ENCODE measurements at places on chromosomes 5 and 9.

DNA sequence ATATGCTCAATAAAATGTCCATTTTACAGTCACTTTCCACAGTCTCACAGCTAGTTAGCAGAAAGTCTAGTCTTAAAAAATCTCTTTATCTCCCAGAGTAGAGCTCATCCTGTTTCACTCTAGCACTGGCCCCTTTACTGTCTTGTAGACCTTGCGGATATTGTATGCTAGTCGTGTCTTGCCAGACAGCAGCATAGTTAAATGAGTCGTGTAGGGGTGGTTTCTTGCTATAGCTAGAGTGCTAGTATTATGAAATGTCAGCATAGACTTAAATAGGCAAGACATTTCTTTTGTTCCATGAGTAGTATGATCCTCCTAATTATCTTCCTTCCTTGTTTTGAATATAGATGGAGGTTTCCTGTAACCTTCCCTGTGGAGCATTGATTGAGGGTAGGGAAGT lies 77.4 kb downstream of the C7 start:
- no peak for DNase-seq

GRCh38 chr5:69075522-69076179 lies 18.2 kb upstream of the SLC30A5 start:
- no peak for DNase-seq

GRCh38 chr5:149924486-149924885 lies 20.1 kb downstream of the PDE6A start:
- no peak for DNase-seq

- no peak for DNase-seq
These were observed 11.3 kb downstream of the C9orf50 start for GRCh38 chr9:129609486-129610212.

- DNase-seq, result no peak
These were observed 10.4 kb downstream of the TNIP1 start for GRCh38 chr5:151070449-151070848.

DNA sequence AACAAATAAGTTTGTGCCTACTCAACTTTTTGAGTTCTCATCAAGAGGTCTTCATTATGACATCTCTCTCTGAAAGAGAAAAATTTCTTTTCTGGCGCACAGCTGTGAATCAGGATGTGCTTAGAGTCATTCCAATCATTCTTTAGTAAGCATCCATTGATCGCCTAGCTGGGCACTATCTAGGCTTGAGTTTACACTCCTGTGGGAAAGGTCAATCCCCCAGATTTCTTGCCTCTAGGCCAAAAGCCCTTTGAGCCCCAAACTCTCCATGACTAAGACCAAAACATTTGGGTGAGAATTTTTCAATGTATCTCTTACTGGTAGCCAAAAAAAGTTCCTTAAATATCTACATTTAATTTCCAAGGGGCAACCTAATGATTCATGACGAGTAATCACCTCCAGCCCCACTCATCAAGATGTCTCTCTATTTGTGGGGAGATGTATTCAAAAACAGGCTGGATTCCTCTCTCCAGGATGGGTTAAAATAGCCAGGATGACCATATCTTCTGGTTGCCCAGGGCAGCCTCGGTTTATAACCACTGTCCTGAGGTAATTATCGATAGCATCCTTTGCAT lies 101.7 kb downstream of the GNA14 start:
- DNase-seq, result no peak

GRCh38 chr9:130171226-130172148 lies 717 bp upstream of the NCS1 start:
- no peak for DNase-seq

GRCh38 chr5:147037515-147038205 lies 159.1 kb upstream of the PPP2R2B start:
- DNase-seq, result no peak

DNA sequence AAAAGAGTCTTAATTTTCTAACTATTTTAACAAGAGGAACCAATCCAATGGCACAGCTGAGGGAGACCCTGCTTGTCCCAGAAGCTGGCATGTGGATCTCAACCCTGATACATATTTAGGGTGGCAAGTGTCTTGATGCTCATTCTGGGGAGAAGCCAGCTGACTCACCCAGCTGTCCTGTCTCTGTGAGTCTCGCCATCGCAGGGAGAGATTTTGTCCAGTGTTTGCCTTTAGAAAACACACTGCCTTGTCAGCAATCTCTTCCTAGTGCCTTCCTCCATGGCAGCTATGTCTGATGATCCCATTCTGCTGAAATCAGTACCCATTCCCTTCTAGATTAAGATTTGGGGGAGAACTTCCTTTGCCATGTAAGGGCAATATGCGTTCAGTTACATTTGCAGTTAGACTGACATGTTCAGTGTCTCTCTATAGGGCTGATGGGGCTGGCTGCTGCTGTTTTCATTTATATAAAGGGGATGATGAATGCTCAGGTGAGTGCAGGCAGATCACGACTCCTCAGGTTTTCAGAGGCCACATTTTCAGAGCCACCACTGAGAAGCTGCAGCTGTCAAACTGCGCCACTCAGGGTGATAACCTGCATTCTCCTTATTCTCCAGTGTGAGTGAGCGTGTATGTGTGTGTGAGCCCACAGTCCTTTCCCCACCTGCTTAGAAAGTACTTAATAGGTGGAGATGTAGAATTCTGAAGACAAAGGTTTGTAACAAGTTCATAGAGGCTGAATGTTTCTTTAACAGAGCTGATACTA lies 217.0 kb downstream of the GAS1 start:
- no peak for DNase-seq

DNA sequence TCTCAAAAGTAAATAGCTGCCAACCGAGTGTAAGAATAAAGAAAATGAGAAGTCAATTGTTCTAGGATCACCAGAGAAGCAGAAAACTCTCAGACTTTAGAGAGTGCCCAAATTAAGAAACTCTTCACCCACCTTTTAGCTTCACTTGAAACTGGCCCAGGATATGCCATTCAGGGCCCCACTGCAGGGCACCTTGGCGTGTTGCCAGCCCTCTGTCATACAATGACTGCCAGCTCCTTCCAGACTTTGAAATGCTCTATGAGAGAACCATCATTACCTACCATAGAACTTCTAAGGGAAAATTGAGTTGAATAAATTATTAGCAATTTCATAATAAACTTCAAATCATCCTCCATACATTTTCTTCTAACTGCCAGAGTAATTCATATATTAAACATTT lies 240.5 kb downstream of the CETN3 start:
- DNase-seq, result no peak

GRCh38 chr5:82885627-82886389 lies 191.4 kb downstream of the TMEM167A start:
- no peak for DNase-seq

- no peak for DNase-seq
These were observed 65.5 kb downstream of the SECISBP2 start for GRCh38 chr9:89383721-89384300.

DNA sequence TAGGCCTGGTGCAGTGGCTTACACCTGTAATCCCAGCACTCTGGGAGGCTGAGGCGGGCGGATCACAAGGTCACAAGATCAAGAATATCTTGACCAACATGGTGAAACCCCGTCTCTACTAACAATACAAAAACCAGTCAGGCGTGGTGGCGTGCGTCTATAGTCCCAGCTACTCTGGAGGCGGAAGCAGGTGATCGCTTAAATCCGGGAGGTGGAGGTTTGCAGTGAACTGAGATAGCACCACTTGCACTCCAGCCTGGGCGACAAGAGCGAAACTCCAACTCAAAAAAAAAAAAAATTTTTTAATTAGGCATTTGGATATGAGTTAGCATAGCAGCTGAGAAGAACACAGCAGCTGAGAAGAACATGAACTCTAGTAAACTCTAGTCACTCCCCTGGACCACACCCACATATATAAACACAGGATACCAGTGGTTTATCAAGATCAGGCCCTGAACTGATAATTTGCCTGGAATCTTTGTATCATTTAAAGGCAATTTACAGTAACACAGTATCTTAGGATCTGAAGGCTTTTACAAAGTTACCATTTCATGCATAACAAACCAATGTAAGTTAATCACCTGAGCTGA lies 4.6 kb upstream of the UGCG start:
- no peak for DNase-seq

- no peak for DNase-seq
These were observed 1033.4 kb downstream of the TLE4 start for GRCh38 chr9:80605129-80605528.

GRCh38 chr5:159903131-159903530 lies 13.2 kb upstream of the ADRA1B start:
- DNase-seq, result no peak

DNA sequence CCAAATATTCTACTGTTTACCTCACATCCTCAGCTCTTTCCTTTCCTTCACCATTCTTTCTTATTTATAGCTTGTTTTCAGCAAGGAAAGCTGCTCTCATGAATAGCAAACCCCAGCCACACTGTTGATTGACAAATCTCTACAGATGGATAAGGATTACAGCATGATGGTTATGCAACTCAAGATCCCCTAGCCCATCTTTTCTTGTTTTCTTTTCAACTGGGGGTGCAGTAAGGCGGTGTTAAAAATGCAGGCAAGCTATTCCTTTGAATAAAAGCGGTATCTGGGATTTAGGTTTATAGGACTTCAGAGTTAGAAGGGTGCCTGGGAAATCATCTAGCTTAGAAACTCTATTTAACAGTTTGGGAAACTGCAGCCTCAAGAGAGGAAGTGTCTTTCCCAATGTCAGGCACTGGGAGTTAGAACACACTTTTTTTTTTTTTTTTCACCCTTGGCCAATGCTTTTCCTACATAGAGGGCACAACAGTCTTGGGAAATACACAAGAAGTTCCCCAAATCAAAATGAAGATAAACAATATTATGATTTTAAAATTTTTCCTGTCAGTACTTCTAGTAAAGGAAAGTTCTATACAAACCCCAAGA lies 2.6 kb downstream of the SPARC start:
- no peak for DNase-seq

DNA sequence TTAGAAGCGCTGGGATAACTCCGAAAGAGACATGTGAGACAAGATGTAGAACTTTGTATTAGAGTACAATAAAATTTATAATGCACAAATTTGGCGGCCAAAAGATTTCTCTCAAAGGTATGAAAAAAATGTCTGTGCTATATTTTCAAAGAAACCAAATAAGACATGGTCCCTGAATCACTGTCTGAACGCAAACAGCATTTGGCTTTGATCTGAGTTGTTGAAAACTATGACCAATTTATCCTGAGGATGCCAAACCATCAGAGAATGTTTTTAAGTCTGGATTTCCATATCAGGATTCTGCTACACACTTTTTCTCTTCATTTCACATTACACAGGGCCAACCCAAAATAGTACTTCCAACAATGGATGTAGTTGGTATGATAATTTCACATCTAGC lies 9.9 kb upstream of the GLIS3 start:
- DNase-seq, result no peak

GRCh38 chr5:44727100-44727499 lies 81.6 kb upstream of the MRPS30 start:
- DNase-seq, result no peak

- DNase-seq, result peak; percentile 77
These were observed 121.1 kb upstream of the IL12B start for GRCh38 chr5:159451197-159452052.

- DNase-seq, result no peak
These were observed 37.6 kb downstream of the MAST4 start for GRCh38 chr5:66633754-66634153.

DNA sequence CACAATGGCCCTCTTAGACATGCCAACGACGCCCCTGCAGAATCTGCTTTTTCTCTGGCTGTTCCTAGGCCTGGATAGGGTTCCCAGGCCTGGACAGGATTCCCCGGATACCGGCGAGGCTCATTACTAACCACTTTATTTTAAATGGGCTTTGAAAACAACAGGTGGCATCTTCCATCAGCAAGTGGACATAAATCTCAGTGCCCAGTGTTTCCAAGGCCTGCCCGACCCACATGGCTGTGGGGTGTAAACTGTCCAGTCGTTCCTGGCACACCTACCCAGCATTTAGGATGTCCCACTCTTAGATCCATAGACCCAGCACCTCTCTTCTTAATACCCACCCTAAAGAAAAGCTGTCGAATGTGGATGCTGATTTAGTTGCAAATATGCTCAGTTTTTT lies 896 bp downstream of the CMBL start:
- no peak for DNase-seq

- no peak for DNase-seq
These were observed 97.6 kb downstream of the ARSB start for GRCh38 chr5:78887384-78888118.

GRCh38 chr5:19044931-19045695 lies 942.9 kb downstream of the CDH18 start:
- DNase-seq, result no peak

GRCh38 chr5:154236-154635 lies 37.1 kb upstream of the LRRC14B start:
- no peak for DNase-seq

Data from AG04449 (cell line).